ENCODE measurements at places on chromosomes 1 and 21. TPM values are rescaled to one million over a fixed set of nuclear protein-coding genes. Genes with fewer than 3 reads are reported as not detected.

MTOR gene
- total RNA-seq: 36.8 TPM

RORC gene
- total RNA-seq: 0.03 TPM

GPR25 gene
- not detected for total RNA-seq

SLC35F3 gene
- 0.23 TPM for total RNA-seq

LPAR3 gene
- total RNA-seq: 0.26 TPM

DCDC2B gene
- not detected for total RNA-seq

S100A3 gene
- 1.7 TPM for total RNA-seq

ZRANB2 gene
- 35.9 TPM for total RNA-seq

RABGGTB gene
- total RNA-seq: 74.5 TPM

GPA33 gene
- total RNA-seq: not detected

OVAAL gene
- not detected for total RNA-seq

AVPR1B gene
- not detected for total RNA-seq

ADGRL4 gene
- 34.7 TPM for total RNA-seq

UTS2 gene
- not detected for total RNA-seq

MMP23B gene
- 8.2 TPM for total RNA-seq

AGBL4 gene
- total RNA-seq: not detected

S100A16 gene
- 247 TPM for total RNA-seq

SPATA45 gene
- total RNA-seq: not detected

FAM167B gene
- 0.98 TPM for total RNA-seq

ZMPSTE24 gene
- 64.0 TPM for total RNA-seq

RXRG gene
- total RNA-seq: not detected

MIXL1 gene
- not detected for total RNA-seq

CD247 gene
- not detected for total RNA-seq

HJV gene
- not detected for total RNA-seq

OLFM3 gene
- total RNA-seq: not detected

MXRA8 gene
- total RNA-seq: 264 TPM

ASPM gene
- total RNA-seq: 4.3 TPM

KRTAP11-1 gene
- total RNA-seq: not detected

TMEM269 gene
- total RNA-seq: 0.07 TPM

OR2L5 gene
- total RNA-seq: not detected

CYP4Z1 gene
- not detected for total RNA-seq

KRTAP10-12 gene
- not detected for total RNA-seq

CASQ2 gene
- not detected for total RNA-seq

FCRL6 gene
- total RNA-seq: not detected

HSD3B2 gene
- not detected for total RNA-seq

SLAMF6 gene
- total RNA-seq: not detected

CRABP2 gene
- total RNA-seq: 13.8 TPM

ZBTB8A gene
- 6.9 TPM for total RNA-seq

TRIM17 gene
- 0.07 TPM for total RNA-seq

RCSD1 gene
- 0.13 TPM for total RNA-seq

COL9A2 gene
- 1.5 TPM for total RNA-seq

CFHR2 gene
- not detected for total RNA-seq

KLF17 gene
- 0.13 TPM for total RNA-seq

TPTE gene
- not detected for total RNA-seq

C1orf141 gene
- not detected for total RNA-seq

ZNF683 gene
- total RNA-seq: not detected

GIPC2 gene
- 1.4 TPM for total RNA-seq

AMPD1 gene
- total RNA-seq: not detected

RGL1 gene
- total RNA-seq: 26.5 TPM

RGSL1 gene
- not detected for total RNA-seq

CNTN2 gene
- total RNA-seq: not detected

SPRR2E gene
- not detected for total RNA-seq

ADGRL2 gene
- total RNA-seq: 378 TPM

TRIM58 gene
- total RNA-seq: 0.13 TPM

RNF187 gene
- total RNA-seq: 102 TPM

OR10J1 gene
- total RNA-seq: not detected

FAM151A gene
- total RNA-seq: not detected

SLC22A15 gene
- total RNA-seq: 5.0 TPM

TACSTD2 gene
- total RNA-seq: 0.26 TPM
